ENCODE measurements at places on chromosomes 7 and 10. TPM values are rescaled to one million over a fixed set of nuclear protein-coding genes. Genes with fewer than 3 reads are reported as not detected.

NPC1L1 gene
- not detected for total RNA-seq

TTYH3 gene
- 37.0 TPM for total RNA-seq

SEMA3C gene
- total RNA-seq: not detected

CALML3 gene
- not detected for total RNA-seq

TRIL gene
- not detected for total RNA-seq

HECW1 gene
- total RNA-seq: not detected

GTF2IRD2 gene
- total RNA-seq: 8.3 TPM

ALOX5 gene
- total RNA-seq: 9.7 TPM

GRCh38 chr10:32501906-32502305, 56.0 kb downstream of the CCDC7 start:
- no peaks in the 10 kb centered on the region for H3K27me3 ChIP-seq
- H3K27ac ChIP-seq: no peak overlapping the region
- H3K4me3 ChIP-seq: no peak overlapping the region
- DNase-seq: no peak
- peaks cover 50% of the 10 kb centered on the region for H3K36me3 ChIP-seq

DNA sequence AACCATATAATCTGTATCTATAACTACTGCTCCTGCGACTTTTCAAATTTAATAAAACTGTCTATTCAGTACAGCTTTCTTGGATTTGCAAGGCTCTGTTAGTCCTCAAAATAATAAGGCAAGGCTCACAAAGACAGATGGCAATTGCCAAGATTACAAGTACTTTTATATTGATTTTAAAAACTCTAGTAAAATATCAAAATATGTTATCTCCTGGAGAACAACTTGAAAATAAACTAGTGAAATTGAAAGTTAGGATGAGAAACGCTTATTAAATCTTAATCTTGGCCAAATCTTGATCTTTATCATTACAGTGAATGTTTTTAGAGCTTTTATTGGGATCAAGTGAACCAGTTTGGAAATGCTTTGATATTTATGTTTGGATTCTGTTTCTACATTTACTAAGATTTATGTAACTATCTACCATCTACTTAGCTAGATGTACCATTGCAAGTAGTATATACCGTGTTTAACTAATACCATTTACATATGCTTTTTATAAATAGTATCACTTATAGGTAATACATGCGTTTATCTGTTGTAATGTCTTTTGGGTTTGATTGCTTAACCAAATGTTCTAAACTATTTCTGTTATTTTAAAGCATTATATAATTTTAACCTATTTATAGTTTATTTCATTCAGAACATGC, 70.0 kb downstream of the CABCOCO1 start:
- no peak for DNase-seq
- H3K27ac ChIP-seq: no peak overlapping the region
- H3K4me3 ChIP-seq: no peak overlapping the region
- no peaks in the 10 kb centered on the region for H3K36me3 ChIP-seq
- peaks cover 28% of the 10 kb centered on the region for H3K27me3 ChIP-seq

DNA sequence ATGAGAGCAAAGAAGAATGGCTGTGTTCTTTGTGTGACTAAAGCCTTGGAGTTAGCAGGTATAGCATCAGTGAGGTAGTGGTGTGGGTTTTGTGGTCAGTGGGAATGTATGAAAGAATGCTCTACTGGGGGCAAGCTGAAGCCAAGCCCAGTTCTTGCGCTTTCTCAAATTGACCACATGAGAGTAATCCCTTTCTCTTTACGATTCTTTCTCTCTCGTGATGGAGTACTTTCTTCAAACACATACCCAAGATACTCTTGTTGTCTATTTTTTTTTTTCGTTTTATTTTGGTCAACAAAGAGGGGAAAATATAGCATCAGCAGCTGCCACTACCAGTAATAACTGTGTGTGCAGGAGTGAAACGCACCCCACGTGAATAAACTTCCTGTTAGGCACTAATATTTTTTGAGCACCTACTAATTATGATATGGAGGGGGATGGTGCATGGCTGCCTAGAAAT, 8.4 kb upstream of the PANK1 start:
- H3K4me1 ChIP-seq: peaks cover 11% of the 10 kb centered on the region
- H3K4me3 ChIP-seq: no peak overlapping the region
- no peak overlapping the region for H3K27ac ChIP-seq
- peak; percentile 24 for DNase-seq

DNA sequence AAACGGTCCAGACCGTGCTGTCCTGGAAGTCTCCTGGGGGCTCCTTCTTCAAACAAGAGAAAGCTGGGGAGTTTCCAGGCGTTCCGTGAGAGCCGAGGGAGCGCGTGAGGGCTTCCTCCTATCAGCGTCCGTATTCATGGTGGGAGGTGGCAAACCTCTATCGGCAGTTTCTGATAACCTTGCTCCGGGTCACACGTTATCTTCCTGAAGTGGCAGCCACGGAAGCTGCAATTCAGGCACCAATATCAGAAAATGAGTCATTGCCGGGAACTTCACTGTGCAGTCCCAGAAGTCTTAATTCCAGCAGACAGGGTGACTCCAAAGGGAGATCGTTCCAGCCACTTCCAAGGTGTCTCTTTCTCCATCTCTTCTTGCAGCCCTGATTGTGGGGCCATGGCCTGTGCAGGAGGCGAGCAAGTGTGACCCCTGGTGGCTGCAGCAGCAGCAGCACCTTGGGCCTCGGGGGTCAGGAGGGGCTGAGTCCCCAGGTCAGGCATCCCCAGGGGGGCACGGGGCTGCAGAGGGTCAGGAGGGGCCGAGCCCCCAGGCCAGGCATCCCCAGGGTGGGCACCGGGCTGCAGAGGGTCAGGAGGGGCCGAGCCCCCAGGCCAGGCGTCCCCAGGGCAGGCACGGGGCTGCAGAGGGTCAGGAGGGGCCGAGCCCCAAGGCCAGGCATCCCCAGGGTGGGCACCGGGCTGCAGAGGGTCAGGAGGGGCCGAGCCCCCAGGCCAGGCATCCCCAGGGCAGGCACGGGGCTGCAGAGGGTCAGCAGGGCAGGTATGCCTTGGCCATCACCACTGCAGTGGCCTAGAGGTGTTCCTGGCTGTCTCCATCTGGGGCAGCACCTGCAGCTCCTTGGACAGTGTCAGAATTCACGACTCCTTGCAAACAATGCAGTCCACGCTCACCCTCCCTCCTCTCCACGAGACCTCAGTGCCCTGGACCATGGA, 538.7 kb downstream of the DNAJB6 start:
- peaks cover 19% of the 10 kb centered on the region for H3K4me1 ChIP-seq
- peak overlapping the region; percentile 71 for H3K27ac ChIP-seq
- peak; percentile 66 for DNase-seq
- peak overlapping the region; percentile 71 for H3K4me3 ChIP-seq

- no peaks in the 10 kb centered on the region for H3K4me1 ChIP-seq
- H3K4me3 ChIP-seq: no peak overlapping the region
- DNase-seq: no peak
Observed at GRCh38 chr10:21980691-21981090, 22.8 kb downstream of the DNAJC1 start.

DNA sequence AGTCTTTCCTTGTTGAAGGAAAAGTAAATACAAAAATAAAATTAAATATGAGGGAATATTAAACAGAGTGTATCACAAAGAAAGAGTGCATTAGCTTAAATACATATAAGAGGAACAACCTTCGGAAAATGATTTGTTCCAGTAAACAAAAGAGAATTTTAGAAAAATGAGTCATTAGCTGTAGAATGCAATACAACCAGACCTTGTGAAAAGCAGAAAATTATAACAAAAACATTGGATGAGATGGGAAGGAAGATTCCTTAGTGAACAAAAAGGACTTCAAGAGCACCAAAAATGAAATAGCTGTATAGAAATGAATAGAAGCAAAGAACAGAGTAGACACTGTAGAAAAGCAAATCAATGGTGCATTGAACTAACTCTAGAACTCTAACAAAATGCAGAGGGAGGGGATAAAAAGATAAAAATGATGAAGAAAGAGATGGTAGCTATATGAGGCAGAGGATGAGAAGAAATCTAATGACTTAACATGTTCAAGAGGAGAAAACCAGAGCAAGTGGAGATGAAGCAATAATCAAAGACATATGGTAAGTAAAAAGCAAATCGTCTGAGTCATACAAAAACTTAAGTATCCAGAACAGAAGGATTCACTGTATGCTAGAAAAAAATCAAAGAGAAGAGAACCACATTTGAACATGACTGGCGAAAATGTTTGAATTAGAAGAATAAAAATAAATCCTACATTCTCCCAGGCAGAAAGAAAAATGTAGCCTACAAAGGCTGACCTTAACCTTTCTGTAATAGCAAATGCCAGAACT, 190.5 kb downstream of the TMEM26 start:
- no peaks in the 10 kb centered on the region for H3K4me1 ChIP-seq
- DNase-seq: no peak
- H3K27me3 ChIP-seq: peaks cover 13% of the 10 kb centered on the region
- no peak overlapping the region for H3K4me3 ChIP-seq
- H3K27ac ChIP-seq: no peak overlapping the region

- peaks cover 63% of the 10 kb centered on the region for H3K36me3 ChIP-seq
- H3K4me1 ChIP-seq: peaks cover 19% of the 10 kb centered on the region
- H3K27me3 ChIP-seq: no peaks in the 10 kb centered on the region
Observed at GRCh38 chr7:47970761-47971160, 8.7 kb downstream of the HUS1 start.

DNA sequence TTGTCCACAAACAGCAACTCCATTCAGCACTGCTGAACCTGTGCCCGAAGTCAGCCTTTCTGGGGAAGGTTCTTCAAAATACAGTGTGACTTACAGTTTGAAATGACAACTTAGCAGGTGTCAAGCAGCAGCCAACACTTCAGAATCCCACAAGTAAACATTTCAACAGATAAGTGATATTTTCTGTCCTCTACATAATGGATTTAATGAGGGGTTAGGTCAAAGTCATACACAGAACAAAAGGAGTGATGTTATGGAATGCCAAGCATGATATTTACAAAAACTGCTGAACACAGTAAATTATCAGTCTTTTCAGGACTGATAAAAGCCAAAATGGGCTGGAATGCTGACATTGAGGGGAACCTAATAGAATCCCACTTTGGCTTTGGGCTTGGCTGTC, 77.6 kb upstream of the JAZF1 start:
- H3K36me3 ChIP-seq: no peaks in the 10 kb centered on the region
- H3K27me3 ChIP-seq: peaks cover 14% of the 10 kb centered on the region
- DNase-seq: no peak
- H3K27ac ChIP-seq: no peak overlapping the region
- no peak overlapping the region for H3K4me3 ChIP-seq

GRCh38 chr7:124728610-124729009, 37.0 kb downstream of the GPR37 start:
- H3K4me3 ChIP-seq: no peak overlapping the region
- H3K27me3 ChIP-seq: no peaks in the 10 kb centered on the region
- no peaks in the 10 kb centered on the region for H3K36me3 ChIP-seq
- no peak overlapping the region for H3K27ac ChIP-seq

- DNase-seq: no peak
- peaks cover 1% of the 10 kb centered on the region for H3K4me1 ChIP-seq
- peaks cover 27% of the 10 kb centered on the region for H3K27me3 ChIP-seq
- no peak overlapping the region for H3K27ac ChIP-seq
- H3K4me3 ChIP-seq: no peak overlapping the region
Observed at GRCh38 chr7:32293833-32294232, 196.3 kb downstream of the LSM5 start.

GRCh38 chr10:37854626-37855025, 2.8 kb downstream of the ZNF248 start:
- no peaks in the 10 kb centered on the region for H3K27me3 ChIP-seq
- DNase-seq: no peak

- H3K27ac ChIP-seq: no peak overlapping the region
- H3K4me1 ChIP-seq: peaks cover 15% of the 10 kb centered on the region
- H3K4me3 ChIP-seq: no peak overlapping the region
- peaks cover 7% of the 10 kb centered on the region for H3K36me3 ChIP-seq
- DNase-seq: peak; percentile 32
- no peaks in the 10 kb centered on the region for H3K27me3 ChIP-seq
Observed at GRCh38 chr7:132825222-132825621, 249.0 kb upstream of the PLXNA4 start.

DNA sequence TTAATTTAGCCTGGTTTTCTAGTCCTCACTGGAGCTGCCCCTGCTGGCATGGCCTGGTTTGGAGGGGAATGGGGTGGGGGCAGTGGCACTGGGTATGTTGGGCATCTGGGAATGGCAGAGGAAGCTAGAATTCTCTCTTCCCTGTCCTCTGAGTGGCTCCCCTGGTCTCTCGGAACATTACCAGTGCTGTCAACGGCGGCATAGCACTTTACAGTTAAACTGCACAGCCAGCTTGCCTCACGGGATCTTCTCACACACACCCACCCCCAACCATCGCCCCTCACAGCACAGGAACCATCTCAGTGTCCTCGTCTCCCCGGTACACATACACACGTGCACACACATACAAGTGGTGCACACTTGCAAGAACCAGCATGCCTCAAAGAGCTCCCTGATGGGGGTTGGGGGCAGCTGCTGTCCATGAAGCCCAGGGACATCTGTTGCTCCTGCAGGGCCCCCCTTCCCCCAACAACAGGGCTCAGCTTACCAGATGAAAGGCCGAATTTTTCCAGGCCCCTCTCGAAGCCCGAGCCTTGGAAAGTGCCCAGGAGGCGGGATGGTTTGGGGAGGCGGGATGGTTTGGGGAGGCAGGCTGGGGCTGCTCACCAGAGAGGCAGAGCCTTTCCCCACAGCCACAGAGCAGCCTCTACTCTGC, 41.0 kb downstream of the TSPAN15 start:
- no peak for DNase-seq
- no peaks in the 10 kb centered on the region for H3K4me1 ChIP-seq

GRCh38 chr7:133987582-133987981, 139.6 kb upstream of the LRGUK start:
- no peak overlapping the region for H3K4me3 ChIP-seq
- H3K27ac ChIP-seq: no peak overlapping the region
- no peak for DNase-seq
- no peaks in the 10 kb centered on the region for H3K36me3 ChIP-seq

DNA sequence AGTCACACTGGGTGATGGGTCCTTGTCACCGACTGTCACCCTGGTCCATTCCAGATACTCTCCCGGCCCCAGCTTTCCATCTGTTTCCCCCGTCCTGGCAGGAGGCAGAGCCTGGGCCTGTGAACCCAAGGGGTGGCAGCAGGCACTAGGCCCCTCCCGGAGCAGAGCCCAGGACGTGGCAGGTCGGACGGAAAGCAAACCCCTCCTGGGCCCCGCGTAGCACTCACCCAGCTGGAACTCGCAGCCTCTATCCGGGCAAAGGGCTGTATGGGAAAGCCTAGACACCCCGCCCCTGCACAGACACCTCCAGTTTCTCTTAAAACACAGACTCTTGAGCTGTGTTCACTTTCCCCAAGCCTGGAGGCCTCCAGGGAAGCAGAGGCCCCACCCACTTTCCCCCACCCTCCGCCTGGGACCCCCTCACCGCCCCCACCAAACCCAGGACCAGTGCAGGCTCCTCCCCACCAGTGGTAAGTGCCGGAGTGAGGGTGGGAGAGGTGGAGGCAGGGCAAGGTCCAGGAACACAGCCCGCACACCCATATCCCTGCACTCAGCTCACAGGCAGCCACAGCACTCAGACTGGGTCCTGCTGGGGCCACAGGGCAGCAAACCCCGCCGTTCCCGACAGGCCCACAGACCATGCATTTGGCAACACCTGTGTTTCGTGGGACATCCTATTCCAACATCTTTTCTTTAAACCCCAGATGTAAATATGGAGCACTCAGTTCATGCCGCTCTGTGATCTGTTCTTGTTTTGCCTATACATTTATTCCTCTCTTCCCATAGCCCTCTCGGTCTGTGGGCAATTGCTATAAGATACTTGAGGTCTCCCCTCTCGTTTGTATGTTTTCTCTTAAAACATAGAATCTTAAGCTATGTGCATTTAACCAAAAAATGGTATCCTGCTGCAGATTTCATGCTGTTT, 98.2 kb upstream of the PDGFA start:
- peaks cover 58% of the 10 kb centered on the region for H3K4me1 ChIP-seq
- H3K4me3 ChIP-seq: peak overlapping the region; percentile 88
- peak; percentile 66 for DNase-seq
- H3K36me3 ChIP-seq: peaks cover 74% of the 10 kb centered on the region

Measured in activated CD8-positive, alpha-beta T cell treated with anti-CD3 and anti-CD28 coated beads, Interleukin-2, amount 10 ng/mL, durations not matched to agents 7 days and 5 days (primary cell).